Erythroblast (primary cell): ENCODE measurements at places on chromosomes 16 and 17.

GRCh38 chr17:1626333-1626732 is 2.3 kb downstream of the SLC43A2 start:
- no peak for DNase-seq

DNA sequence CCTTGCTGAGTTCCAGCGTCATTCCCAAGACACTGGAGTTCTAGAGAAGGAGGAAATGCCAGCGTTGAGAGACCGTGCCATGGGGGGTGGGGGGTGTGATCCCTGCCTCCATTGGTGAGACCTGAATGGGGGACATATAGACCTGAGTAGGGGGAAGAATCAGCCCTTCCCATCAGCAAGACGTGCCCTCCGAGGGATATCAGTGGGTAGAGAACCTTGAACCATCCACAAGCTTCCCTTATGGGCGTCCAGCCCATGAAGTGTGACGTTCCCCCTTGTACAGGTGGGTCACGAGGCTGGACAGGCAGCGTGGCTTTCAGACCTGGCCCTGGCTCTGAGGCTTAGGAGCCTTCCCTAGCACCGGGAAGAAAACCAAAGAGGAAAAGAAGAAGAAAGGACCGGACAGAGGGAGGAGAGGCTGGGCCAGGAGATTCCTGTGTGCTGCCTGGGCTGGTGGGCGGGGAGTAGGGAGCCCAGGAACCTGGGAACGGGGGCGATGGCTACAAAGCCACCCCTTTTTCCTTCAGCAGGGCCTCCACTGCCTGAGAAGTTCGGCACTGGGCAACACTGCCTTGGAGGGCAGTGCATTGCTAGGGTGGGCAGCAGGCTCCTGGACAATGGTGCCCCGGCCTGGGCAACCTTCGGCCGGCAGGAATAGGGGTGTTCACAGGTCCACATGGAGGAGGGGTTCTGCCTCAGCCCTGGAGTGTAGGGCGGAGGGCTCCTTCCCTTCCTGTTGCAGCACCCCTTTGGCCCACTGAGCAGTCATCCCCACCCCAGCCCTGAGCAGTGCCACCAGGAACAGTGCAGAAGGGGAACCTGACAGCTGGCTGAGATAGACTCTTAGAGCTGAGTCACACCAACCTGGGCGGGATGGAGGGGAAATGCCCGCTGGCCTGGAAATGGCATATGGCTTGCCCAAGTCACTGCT is 7.2 kb downstream of the RAB11FIP4 start:
- DNase-seq, result no peak

GRCh38 chr17:16662936-16663335 is 9.3 kb upstream of the ZNF624 start:
- no peak for DNase-seq

- DNase-seq, result peak; percentile 76
Measured at GRCh38 chr16:88530858-88531203, 39.4 kb upstream of the ZC3H18 start.

- no peak for DNase-seq
Measured at GRCh38 chr17:72554508-72554907, 433.7 kb downstream of the SOX9 start.
